Skeletal muscle cell (primary cell): ENCODE measurements at places on chromosomes 2 and 18.

DNA sequence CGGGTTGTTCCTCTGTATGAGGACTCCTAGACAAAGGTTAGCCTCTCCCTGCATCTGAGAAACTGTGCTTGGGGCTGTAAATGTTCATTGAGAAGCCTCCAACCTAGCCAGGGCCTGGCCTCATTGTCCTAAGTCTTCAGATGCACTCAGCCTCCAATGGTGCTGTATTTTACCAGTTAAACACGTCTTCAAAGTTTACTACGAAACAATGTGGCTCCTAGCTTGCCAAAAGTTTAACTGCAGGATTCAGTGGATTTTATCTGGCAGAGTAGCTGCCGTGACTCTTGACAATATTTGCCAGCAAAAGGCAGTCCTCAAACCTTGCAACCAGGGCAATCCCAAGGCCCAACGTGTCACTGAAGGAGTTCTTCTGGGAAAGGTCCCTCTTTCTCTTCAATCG, 1.1 kb downstream of the PID1 start:
- no peak for DNase-seq

- DNase-seq: no peak
Observed at GRCh38 chr2:60531701-60532133, 21.7 kb downstream of the BCL11A start.

DNA sequence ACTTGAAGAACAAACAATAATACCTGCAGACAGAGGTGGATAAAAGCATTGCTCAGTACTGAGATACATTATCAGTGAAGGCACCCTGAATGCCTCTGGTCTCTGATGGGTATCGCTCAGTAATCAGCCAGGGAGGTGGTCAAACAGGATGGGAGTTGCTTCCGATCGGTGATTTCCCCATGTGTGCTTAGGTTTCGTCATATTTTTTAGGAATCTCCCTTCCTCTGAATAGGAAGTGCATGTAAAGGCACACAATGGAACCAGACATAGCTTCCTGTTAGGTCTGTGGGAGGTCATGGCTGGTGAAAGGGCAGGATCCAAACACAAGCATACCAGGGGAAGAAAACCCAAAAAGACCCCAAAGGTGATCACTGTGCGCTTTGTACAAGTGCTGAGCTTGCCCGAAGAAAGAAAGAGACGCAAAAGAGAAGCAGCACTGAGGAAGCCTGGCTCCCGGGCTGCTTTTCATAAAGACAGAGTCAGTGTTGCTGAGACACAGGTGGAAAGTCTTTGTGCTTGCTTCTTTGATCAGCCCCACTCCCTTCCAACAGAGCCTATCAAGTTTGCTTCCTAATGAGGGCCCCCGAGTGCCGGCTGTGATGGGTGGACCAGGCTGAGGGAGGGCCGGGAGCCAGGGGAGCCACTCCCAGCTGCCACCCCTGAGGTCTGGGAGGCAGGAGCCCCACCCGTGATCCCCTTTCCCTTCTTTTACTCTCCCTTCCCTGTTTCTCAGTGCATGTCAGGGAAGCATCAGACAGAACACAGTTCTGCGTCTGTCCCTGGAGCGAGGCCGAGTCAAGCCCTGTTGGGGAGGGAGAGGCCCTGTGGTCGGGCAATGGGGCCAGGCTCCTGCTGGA, 138.2 kb downstream of the SH3RF3 start:
- no peak for DNase-seq

- DNase-seq: no peak
Observed at GRCh38 chr2:83837823-83838222, 621.3 kb downstream of the SUCLG1 start.

- DNase-seq: no peak
Observed at GRCh38 chr2:229196448-229196847, 74.6 kb downstream of the PID1 start.

GRCh38 chr2:9206991-9207640, 504 bp downstream of the ASAP2 start:
- DNase-seq: no peak

DNA sequence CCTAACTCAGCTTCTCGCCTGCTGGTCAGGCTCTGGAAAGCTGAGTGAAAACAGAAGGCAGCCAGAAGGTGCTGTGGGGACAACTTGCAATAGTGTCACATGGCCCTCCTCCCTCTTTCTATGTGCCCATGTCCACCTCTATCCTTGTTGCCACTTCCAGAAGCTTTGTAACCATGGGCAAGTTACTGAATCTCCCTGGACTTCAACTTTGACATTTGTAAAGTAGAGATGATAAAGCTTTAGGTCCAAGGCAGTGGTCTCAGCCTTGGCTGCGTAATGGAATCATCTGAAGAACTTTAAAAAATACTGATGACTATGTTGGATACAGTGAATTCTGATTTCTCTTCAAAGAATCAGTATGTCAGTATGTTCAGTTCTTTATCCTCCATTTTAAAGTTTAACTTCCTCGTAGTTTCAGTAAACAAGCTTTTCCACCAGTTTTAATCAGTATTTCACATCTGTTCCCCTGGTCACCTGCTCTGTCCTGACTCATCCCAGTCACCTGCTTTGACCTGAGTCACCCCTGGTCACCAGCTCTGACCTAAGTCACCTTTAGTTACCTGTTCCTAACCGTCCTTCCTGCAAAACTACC, 245.2 kb upstream of the STON1 start:
- no peak for DNase-seq

DNA sequence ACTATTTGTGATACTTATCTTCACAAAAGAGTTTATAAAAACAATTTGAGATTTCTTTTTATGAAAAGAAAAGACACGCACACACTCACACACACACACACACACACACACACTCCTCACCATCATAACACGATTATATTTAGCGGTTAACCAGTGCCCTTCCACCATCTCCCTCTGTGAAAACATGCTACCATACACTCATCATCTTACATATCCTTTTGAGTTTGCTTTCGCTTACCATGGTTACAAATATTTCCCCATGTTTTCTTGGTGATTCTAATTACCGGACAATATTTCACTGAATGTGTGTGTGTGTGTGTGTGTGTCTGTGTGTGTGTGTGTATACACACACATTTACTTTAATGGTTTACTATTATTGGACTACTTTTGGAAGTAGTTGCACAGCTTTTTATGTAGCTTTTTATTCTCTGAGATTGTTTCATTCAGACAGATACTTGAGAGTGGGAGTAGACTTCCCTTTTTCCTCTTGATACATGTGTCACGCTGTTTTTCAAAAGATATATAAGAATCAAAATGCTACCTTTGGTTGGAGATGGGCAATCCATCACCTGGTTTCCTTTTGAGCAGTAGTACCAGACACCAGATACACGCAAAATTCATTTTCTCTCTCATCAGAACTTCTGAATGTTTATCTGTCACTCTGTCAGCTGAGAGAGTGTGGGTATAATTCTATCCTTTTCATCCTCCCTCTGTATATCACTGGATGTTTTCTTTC, 138.1 kb downstream of the SETBP1 start:
- no peak for DNase-seq

DNA sequence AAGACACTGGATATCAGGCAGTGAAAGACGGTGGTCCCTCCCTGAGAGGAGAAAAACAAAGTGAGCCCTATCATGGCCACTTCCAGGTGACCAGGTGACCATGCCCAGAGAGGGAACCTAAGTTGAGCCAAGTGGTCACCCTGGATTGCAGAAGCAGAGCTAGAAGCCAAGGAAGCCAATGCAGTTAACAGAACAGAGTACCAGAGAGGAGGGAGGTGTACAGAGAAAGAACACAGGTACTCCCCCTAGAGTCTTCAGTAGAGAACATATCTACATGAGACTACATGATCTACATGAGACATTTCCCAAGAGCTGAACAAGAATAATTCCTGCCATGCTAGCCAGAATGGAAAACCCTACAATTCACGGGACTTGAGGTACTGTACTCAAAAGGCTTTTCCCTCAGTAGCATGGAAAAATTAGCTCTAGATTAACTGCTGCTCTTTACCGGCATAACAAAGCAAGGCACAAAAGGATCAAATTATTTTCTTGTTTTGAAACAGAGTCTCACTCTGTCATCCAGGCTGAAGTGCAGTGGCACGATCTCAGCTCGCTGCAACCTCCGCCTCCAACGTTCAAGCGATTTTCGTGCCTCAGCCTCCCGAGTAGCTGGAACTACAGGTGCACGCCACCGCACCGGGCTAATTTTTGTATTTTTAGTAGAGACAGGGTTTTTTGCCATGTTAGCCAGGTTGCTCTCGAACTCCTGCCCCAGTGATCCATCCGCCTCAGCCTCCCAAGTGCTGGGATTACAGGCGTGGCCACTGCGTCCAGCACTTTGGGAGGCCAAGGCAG, 23.5 kb downstream of the ROCK2 start:
- DNase-seq: no peak

DNA sequence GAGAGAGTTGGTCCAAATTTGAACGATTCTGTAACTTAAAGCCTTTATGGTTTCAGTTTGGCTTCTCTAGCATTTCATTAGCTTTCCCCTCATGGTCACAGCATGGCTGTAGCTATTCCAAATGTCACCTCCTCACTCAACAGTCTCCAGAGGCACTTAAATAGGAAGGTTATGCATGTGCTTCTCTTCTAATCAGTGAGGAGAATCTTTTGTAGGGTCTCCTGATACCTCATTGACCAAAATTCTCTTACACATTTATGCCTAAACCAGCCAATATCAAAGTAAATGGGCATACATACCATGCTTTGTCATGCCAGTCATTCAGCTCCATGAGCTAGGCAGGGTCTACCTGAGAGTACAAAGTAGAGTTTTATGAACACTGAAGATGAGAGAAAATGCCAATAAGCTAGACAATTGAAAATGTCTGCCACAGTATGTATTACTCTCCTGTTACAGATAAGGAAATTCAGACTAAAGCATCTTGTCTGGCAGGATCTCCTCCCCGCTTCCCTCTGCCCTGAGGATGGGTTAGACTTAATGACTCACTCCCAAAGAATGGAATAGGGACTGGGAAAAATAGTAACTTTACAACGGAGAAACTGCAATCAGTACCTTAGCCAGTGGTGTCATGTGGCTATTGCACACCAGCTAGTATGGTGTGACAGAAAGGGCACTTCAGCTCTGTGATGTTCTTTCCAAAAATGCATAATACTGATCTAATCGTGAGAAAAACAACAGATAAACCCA, 15.4 kb downstream of the DSG2 start:
- peak; percentile 45 for DNase-seq

- DNase-seq: no peak
Observed at GRCh38 chr2:237601453-237602116, 11.1 kb upstream of the RAB17 start.

DNA sequence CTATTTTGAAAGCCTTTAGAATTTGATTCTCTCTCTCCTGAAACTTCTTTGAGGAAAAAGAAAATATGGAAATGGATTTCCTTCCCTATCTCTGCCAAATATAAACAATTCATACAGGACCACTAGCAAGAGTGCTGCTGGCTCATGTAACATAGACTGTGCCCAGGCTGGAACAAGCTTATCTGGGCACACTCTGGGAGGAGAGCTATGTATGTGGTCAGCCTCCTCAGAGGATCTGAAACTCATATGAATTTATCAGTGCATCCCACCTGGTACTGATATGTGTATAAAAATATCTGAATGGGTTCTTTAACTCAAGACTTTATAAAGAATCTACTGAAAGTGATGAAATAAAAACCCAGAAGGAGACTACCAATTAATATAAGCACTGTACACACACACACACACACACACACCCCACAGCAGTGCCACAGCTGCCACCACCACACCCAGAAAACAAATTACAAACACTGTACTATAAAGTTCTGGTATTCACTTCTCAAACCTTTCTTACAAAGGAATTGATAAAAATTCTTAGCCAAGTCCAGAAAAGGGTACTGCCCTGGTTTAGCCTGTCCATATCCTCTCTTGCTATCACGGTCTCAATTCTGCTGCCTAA, 115.6 kb downstream of the IRS1 start:
- no peak for DNase-seq

DNA sequence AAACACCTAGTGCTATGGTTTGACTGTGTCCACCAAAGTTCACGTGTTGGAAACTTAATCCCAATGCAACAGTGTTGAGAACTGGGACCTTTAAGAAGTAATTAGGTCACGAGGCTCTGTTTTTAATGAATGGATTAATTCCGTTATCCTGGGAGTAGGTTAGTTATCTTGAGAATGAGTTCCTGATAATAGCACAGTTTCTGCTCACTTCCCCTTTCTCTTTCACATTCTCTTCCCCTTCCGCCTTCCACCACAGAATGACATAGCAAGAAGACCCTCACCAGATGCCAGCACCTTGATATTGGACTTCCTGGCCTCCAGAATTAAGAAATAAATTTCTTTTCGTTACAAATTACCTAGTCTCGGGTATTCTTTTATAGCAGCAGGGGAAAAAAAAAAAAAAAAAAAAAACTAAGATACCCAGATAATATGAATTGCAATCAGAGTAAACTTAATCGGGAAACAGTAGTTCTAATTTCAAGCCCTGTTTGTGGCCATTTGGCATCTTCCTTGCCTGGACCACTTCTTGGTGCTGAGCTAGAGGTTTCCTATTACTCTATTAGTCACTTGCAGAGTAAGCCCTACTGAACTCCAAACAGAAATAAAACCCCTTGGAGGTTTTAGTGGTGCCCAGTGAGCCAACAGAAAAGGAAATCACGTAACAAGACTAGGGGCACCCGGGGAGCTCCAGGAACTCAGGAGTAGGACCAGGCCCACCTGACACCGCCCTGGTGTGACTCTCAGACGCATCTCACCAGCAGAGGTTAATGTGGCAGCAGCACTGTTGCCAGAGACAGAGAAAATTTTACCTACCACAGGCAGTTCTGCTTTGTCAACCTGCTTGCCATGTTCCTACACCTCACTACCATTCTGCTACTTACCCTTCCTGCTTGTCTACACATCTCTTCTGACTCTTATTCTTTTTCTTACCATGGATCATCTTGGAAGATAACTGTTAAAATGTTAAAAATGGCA, 147.6 kb upstream of the CAB39 start:
- peak; percentile 56 for DNase-seq

GRCh38 chr2:27765621-27766286, 5.8 kb upstream of the MRPL33 start:
- no peak for DNase-seq

- DNase-seq: no peak
Observed at GRCh38 chr18:37729716-37730115, 164.1 kb upstream of the CELF4 start.

GRCh38 chr18:76264198-76264875, 230.7 kb downstream of the ZNF516 start:
- DNase-seq: no peak

DNA sequence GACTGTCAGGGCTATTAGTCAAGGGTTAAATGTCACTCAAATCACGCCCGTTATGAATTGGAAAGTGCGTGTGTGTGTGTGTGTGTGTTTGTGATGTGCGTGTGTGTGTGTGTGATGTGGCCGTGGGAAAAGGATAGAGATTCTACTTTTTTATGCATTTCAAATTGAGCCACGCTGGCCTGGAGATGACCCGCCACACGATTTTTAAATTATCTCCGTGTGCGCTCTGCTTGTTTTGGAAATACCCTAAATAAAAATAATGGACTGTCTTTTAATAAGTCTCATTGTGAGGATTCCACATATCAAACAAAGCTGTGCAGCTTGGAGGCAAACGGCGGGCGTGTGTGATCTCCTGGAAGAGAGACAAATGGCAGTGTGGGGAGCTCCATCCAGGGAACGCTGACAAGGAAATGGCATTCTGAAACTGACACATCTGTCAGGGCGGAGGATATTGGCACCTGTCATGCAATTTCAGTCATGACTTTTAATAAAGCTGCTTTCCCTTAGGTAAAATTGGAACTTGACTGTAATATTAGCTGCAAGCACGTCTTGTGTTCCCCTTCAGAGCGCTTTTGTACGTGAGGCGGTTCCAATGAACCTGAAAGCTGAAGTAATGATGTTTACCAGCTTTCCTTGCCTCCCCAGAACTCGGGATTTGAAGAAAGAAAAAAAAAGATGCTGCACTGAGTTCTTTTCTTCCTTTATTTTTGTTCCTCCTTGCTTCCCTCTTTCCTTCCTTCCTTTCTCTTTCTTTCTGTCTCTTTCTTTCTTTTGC, 381.8 kb upstream of the SMIM21 start:
- DNase-seq: no peak
